ENCODE measurements at places on chromosomes 7 and 10.

DNA sequence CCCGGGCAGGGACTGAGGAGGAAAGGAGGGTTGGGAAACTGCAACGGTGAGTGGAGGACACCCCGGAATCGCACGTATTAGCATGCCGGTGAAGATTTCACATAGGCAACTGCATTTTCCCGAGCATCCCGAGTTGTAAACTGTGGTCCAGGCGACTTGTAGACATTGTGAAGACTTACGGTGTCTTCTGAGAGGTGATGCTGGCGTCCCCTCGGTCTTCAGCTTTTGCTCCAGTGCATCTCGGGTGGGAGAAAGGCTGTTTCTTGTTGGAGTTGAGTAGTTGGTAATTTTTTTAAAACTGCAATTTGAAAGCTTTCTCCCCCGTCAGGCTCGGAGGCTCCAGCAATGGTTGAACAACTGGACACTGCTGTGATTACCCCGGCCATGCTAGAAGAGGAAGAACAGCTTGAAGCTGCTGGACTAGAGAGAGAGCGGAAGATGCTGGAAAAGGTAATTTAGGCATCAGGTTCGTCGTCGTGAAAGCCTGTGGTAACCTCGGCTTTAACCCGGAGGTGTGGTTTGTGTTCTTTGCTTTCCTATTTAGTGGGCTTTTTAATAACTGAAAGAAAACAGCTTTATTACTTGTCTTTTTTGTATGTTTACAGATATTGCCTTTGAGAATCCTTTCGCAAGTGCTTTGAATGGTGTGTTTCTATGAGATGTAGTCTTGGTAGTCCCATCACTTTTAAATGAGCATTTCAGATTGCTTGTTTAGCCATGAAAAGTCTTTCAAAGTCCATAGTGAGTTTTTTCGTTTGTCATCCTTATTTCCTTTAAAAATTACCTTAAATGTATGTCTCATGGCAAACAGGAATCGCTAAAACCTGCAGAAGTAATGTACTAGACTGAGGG is 687 bp downstream of the HELLS start:
- DNase-seq, result no peak

GRCh38 chr10:96999337-96999736 is 167.2 kb downstream of the LCOR start:
- DNase-seq, result no peak

DNA sequence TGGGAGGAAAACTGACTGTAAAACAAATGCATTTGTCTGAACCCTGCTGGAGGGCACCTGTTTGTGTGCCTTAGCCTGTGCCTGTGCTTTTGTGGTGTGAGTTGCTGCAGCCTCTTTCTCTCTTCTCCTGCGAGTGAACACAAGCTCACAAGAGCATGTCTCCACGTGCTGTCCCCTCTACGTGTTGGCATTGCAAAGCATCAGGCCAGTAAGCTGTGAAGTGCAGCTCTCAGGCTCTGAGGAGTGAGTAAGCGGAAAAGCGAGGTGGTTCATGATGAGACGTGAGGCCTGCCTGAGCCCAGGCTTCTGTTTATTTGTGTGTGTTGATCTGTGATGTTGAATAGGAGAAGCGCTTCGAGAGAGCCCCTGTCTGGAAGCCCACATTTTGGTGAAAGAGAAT is 85.6 kb upstream of the PDCD4 start:
- peak; percentile 48 for DNase-seq

DNA sequence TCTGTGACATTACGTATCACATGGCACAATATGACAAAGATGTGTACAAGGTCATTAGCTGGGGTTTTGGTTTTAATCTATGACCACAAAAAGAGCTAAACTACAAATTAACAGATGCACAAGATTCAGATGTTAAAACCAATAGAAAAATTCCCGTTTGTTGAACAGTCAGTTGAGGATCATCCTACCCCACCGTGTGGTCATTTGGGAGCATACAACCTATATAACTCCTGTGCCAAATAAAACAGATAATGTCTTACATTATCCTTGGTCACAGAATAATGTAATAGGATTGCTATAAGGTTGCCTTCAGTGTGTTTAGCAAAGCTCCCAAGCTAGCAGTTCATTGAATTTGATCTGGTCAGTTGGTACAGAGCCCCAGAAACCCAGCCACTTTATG is 28.2 kb downstream of the ASNS start:
- DNase-seq, result no peak

DNA sequence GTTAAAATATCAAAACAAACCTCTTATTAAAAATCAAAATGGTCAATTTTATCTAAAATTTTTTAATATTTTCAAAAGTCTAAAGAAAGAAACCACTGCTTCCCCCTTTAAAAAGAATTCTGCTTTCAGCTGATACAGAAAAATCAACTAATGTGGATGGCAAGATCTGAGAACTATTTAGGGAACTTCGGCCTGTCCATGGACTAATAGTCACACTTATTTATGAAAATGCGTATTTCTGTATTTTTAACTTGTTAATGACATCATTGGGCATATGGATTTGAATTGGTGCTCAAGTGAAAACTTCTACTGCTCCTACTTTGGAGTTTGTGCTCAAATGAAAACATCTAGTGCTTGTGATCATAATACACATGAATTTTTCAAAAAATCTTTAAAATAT is 31.9 kb downstream of the RNLS start:
- no peak for DNase-seq

DNA sequence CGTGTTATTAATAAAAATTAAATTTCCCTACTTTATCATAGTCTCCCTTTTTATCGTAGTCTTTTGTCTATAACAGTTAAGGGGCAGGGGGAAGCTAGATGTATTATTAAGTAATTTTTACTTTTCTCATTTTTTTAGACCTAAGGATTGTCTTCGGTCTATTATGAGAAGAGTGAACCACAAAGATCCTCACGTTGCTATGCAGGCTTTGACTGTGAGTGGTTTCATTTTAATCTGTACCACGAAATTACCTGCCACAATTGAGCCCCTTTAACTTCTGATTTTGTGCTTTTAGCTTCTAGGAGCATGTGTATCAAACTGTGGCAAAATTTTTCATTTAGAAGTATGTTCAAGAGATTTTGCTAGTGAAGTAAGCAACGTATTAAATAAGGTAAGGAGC is 40.6 kb downstream of the STAM start:
- no peak for DNase-seq

- no peak for DNase-seq
These were observed 65.0 kb downstream of the FBXL13 start for GRCh38 chr7:103009466-103010185.

DNA sequence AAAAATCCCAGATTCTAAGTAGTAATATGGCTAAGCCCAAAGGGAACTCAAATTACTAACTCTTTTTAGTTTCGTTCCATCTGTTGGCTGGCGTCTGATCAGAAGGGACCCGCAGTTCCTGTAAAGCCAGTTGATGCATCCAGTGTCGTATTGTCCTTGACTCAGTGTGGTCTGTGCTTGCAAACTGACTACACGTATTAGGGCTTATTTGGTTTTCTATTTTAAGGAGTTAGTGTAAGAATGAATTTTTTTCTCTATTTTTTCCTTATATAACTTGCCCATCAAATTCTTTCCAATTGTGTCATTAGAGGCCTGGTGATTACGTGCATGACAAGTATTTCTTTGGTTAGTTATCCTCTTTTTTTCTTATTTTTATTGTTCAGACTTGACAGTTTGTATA is 9.7 kb downstream of the ABCA13 start:
- no peak for DNase-seq

- DNase-seq, result peak; percentile 82
These were observed at the start of gene PDK4 for GRCh38 chr7:95596198-95597063. PDK4 (minus strand) TSS chr7:95596516; CDS start chr7:95596293, 223 bp downstream.

DNA sequence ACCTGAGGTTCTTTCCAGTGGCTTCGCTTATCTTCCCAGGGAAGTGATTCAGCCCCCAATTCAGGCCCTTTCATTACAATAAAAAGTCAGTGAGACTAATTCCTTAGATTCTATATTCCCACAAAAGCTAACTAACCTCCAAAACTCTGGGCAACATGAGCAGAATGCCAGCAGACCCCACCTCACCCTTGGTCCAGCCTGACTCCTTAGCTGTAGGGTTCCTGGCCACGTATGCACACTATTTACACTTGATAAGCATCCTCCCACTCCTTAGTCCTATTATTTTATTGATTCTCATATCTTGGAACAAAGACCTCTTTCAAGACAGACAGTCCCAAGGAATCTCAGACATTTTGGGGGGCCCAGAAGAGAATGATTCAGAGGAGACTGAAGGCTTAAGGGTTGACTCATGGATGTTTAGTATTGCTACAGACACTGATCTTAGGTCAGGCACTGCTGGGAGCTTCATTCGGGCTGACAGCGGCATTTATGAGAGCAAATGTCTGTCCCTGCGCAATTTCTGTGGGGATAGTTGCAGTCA is 162.6 kb upstream of the GDF10 start:
- no peak for DNase-seq

DNA sequence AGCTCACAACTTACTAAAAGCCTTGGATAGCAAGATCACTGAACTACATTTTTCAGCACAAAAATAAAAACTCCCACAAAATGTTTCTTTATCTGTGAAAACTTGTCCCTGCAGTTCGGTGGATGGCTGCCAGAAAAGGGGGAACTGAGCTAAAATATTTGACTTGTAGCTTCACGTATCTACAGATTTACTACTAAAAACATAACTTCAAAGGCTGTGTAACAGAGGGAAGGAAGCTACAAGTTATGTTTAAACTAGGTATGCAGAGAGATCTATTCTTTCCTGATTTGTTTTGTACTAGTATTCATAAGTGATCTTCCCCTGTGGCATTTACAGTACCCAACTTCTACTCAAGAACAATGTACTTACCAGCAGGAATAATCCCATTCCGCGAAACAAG is 25.1 kb downstream of the SGCE start:
- DNase-seq, result no peak

- DNase-seq, result no peak
These were observed 28.6 kb downstream of the MTURN start for GRCh38 chr7:30163231-30163894.

- no peak for DNase-seq
These were observed 79.7 kb downstream of the GNAT3 start for GRCh38 chr7:80432166-80432565.

GRCh38 chr10:3374914-3375313 is 202.3 kb upstream of the PITRM1 start:
- DNase-seq, result no peak

DNA sequence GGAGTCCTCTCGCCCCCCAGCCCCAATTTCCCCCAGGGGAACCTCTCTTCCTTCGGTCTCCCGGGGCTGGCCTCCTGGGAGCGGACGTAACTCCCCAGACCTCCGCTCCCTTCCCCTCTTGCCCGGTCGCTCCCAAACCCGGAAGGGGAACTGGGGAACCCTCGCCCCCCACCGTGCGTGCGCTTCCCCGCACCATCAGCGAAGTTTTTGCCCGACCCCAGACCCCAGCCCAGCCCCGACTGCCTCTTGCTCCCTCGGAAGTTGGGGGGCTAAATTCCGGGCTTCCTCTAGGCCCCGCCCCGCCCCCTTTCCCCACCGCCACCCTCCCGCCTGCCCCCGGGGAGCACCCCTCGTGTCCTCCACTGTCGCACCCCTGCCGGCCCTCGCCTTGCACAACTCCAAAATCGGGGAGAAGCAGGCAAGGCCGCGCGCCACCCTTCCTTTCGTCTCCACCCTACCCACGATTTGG is 436 bp downstream of the GNB2 start:
- DNase-seq, result no peak

GRCh38 chr7:3537210-3537875 is 236.3 kb downstream of the SDK1 start:
- no peak for DNase-seq

DNA sequence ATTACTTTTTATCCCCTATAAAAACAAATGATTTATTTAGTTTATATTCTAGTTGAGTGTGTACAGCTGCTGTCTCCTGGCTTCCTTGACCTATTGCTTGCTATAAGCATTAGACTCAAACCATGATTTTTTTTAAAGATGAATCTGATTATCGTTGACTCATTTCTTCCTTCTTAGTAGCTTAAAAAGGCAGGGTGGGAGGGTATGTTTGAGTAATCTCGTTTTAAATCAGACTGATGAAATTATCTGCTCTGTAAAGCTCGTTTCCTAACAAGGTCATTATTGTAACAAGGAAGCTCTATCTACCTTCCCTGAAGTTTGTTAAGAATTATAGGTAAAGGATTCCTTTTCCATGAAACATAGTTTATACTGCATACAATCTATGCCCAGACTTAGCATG is 276.3 kb upstream of the KCND2 start:
- DNase-seq, result no peak

DNA sequence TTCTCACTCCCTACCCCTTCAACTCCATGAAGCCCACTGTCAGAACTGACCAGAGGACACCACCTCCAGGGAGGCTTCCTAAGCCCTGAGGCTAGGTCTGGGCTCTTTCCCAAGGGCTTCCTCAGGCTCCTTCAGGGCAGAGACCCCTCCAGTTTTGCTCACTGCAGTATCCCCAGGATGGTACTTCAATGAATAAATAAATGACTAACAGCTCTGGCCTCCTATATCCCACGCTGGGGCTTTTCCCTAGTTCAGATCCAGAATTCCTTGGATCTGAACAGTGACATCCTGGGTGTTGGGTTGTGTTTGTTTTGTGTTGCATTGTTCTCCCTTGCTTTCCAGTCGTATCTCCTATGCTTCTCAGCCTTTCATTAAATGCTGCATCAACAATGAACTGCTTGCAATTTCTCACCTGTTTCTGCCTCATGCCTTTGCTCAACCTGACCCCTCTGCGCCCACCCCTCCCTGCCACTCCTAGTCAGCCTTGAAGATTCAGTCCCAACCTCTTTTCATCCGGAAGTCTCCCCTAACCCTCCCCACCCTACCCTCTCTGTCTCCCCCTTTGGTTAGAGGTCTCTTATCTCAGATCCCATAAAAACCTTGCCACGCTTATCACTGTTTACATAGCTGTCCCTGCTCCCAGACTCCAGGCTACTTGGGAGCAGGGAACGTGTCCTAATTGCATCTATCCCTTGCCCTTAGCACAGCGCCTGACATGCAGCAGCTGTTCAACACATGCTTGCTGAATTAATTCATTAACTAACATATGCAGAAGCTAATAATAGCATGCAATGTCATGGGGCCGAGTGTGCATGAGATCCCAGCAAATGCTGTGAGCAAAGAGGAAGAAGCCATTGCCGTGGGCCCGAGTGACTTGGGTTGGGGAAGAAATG is 41.7 kb downstream of the PPP1R3C start:
- DNase-seq, result peak; percentile 81

- DNase-seq, result no peak
These were observed 826 bp downstream of the PODXL start for GRCh38 chr7:131555552-131556052.

DNA sequence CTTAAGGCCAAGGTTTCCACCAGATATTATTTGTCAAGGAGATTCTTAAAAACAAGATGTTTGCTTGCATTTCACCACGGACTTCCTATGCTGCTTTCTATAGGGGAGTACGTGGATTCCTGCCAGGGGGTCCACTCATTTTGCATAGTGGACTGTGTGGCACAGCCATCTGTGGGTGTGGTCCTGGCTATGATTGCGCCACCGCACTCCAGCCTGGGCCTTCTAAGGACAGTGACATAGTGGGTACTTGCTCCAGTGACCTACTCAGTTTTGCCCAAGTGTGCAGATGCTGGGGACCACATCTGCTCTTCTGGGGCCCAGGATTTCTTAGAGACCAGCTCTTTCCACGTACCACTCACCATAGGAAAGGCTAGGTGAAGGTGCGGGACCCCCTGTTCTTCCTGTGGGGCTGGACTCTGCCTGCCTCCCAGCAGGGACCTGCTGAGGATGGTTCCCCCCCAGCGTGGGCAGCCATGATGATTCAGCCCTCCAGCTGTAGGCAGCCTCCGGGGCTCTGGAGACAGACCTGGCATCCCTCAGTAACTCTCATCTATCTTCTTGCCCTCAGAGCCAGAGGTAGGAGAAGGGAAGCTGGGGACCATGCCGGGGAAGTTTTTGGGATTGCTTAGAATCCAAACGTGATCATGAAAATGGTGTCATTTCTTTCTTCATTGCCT is 42.9 kb downstream of the HK1 start:
- DNase-seq, result no peak

Data from eye (tissue), 1 donor.